DMS153 (cell line): ENCODE measurements at places on chromosomes 1 and 21.

DNA sequence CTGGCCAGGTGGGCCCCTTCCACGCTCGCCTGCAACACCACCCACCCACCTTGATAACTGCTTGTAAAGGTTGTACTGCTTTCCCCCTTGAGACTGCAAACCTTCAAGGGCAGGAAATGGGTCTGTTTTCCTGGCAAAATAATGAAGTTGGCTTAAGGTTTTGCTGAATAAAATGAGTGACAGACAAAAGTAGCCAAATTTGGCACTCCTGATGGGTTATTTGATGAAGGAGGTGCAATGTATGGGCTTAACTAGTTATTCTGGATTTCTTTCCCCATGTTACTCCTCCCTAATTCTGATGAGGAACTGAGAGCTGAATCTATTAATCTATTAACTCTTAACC is 14.6 kb upstream of the HLCS start:
- no peak for DNase-seq

GRCh38 chr1:56070601-56071000 is 508.8 kb downstream of the PLPP3 start:
- no peak for DNase-seq

GRCh38 chr1:86866665-86867064 is 47.3 kb downstream of the SELENOF start:
- DNase-seq: no peak

DNA sequence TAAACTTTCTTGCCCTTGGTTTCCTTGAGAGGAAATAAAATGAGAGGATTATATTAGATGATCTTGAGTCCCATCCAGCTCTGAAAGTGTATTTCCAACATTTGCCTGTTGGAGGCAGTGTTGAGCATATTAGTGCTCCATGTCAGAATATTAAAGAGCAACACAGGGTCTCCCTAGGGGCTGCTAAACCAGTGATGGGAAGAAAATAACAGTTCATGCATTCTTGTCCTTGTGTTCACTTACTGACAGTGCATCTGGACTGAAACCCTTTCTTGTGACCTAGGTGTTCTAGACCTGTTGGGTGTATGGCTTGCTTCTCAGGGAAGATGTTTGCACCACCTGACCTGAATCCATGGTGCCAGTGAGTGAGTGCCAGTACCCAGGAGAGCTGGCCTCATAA is 124.7 kb upstream of the KIAA0040 start:
- DNase-seq: no peak

DNA sequence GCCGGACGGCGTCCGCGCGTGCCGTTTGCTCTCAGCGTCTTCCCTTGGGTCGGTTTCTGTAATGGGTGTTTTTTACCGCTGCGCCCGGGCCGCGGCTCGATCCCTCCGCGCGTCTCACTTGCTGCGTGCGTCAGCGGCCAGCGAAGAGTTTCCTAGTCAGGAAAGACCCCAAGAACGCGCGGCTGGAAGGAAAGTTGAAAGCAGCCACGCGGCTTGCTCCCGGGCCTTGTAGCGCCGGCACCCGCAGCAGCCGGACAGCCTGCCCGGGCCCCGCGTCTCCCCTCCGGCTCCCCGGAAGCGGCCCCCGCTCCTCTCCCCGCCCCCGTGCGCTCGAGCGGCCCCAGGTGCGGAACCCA is 159.8 kb downstream of the RUNX1 start:
- DNase-seq: no peak

GRCh38 chr1:15942661-15943327 is 33.1 kb downstream of the ZBTB17 start:
- no peak for DNase-seq

- DNase-seq: no peak
Observed at GRCh38 chr1:54583871-54584270, 35.8 kb downstream of the ACOT11 start.

- no peak for DNase-seq
Observed at GRCh38 chr1:116242741-116243140, 130.3 kb upstream of the ATP1A1 start.

DNA sequence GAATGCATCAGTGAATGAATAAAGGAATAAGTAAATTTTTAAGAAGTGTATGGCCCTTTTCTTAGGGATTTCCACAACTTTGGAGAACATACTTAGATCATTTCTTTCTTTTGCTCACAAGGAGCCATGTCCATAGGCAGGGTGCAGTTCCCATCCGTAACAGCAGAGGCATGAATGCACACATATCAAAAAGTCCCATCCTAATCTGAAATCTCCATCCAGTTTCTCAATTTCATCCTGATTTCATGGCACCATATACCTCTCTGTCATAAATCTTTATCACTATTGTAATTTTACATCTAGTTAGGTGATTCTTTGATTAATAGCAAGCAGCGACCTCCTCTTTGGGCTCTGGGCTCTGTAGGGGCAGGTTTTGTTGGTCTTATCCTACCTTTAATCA is 359.2 kb downstream of the RRAGC start:
- DNase-seq: no peak

- no peak for DNase-seq
Observed at GRCh38 chr1:5765483-5765882, 226.7 kb downstream of the NPHP4 start.

- DNase-seq: no peak
Observed at GRCh38 chr1:117067533-117068370, 7.6 kb downstream of the TTF2 start.

DNA sequence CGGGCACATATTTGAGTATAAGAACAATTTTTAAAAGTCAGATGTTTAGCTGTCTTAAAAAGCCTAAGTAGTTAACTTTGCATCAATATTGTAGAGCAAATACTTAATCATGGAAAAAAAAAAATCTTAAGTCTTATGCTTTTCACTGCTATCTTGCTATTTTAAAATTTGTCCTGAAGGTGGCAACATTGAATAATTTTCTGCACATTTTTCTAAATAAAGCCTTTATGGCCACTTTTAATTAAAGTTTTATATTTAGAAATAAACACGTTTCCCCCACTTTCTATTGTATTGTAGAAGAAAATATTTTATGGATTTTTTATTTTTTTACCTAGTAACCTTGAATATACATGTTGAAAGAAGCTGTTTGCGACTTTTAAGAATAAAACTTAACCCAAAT is 198.8 kb downstream of the AMY1C start:
- DNase-seq: no peak

- DNase-seq: no peak
Observed at GRCh38 chr1:66244429-66244828, 289.5 kb upstream of the SGIP1 start.

DNA sequence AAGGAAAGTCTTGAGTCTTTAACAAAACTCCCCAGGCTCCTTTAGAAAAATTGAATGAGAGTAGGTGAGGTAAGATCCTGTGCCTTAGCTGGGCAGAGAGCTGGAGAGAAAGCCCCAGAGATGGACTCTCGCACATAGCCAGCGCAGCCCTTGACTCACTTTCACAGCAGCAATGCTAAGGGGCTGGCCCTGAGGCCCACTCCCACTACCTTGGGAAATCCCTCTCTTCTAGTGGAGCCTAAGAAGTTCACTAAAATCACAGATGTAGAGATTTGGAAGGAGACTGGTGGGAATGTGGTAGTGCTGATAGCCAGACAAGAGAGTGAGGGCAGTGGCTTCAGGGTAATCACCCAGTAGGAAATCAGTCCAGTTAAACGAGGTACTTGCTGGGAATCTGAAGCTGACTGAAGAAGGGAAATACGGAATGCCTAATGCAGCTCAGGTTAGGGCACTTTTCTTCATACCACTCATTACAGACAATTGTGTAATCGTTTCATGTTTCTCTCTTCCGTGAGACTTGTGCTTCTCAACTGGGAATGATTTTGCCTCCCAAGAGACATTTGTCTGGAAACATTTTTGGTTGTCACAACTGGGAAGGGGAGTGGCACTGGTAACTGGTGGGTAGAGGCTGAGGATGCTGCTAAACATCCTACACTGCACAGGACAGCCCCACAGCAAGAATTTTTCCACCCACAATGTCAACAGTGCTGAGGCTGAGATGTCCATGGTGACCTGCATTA is 42.4 kb upstream of the LRRC8C start:
- DNase-seq: no peak

DNA sequence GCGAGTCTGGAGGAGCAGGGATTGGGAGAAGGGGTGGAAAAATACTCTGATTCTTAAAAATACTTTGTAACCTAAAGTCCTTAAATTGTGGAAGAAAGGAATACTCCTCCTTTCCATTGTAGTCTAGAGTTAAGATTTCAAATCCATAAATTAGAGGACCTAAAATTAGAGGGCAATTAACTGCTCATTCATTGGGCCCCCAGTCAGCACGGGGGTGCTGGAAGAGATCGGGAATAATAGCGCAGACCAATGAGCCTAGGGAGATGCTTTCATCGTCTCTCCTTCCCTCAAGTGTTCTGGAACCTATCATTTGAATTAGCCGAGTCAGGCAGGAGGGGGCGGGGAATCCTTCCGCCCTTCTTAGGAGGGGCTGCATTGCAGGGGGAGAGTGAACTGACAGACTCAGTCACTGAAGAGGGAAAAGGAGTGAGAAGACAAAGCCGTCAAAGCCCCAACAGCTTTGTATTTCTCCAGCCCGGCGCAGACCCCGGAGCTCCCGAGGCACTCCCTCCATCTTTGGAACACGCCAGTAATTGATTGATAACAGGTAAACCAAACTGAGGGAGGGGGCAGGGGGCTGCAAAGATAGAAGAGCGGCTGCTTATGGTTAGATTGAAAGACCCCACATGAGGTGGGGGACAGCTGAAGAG is at the start of gene MLLT11:
Gene MLLT11, plus strand, starts transcription at position 391 of the 650 bp plus-strand sequence. CDS start 6,828 bp downstream, outside the sequence.
- peak; percentile 67 for DNase-seq

- DNase-seq: no peak
Observed at GRCh38 chr1:18879791-18880309, 20.4 kb upstream of the TAS1R2 start.

DNA sequence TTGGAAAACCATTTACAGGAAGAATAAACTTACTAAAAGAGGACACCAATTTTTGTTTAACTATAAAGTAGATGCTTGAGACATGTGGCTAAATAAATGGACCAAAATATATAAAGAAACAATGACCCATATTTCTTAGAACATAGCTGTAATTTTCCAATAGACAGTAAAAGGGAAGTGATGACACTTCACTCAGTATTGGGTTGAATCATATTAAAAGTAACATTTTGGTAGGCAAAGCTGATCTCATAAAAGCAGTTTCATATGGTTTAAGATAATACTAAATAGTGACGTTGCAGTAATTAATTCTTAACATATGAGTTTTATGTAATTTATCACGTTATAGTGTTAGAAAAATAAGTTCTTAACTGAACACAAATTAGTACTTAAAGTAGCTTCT is 308.9 kb upstream of the RUNX1 start:
- no peak for DNase-seq

- DNase-seq: no peak
Observed at GRCh38 chr1:235130766-235131270, 2.2 kb upstream of the TOMM20 start.

DNA sequence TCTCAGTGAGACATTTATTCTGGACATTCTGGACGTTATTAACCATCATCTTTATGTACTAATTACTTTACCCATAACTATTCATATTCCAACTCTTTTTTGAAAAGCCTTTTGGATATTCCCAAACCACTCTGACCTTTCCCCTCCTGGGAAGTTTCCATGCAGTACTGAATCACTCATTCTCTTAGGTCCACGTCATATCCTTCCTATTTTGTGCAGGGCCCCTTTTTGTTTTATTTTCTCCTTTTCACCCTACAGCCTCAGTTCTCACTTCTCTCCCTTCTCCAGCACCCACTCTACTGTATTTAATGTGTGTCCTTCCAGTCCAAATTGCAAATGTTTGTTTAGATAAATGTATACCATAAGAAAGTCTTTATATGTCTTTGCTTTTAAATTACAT is 16.4 kb upstream of the ATP1A1 start:
- no peak for DNase-seq

GRCh38 chr1:16189003-16189402 is 23.4 kb downstream of the ARHGEF19 start:
- DNase-seq: no peak

DNA sequence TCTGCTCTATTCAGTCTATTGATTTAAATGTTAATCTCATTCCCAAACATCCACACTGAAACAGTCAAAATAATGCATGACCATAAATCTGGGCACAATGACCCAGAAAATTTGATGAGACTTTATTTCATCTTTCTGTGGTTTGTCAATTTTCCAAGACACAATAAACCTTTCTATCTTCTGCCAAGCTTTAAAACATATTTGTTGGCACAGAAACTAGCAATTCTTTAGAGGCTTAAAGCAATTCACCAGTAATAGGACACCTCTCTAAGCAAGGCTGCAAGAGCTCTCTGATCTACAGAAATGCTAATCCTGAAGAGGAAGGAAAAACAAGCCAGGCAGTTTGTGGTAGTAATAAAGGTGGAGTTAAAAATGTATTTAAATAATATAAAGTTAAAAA is 113.7 kb downstream of the FCRL5 start:
- no peak for DNase-seq

DNA sequence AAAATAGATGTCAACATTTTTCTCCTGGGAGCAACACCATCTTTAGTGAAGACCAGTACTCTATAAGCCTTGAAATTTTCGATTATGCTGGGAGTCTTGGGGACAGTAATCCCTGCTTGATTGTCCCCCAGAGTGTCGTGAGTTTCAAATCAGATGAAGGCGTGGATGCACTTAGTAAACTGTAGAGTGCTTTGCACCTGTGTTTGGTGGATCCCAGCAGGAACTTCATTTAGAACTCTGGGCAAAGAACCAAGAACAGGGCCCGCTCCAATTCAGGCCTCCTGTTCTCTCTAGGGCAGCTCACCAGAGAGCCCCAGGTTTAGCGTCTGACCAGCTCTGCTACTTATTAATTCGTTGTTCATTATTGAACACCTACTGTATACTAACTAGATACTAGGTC is 1.5 kb downstream of the GPX7 start:
- DNase-seq: no peak

GRCh38 chr21:25759573-25759972 is 24.8 kb downstream of the GABPA start:
- no peak for DNase-seq

DNA sequence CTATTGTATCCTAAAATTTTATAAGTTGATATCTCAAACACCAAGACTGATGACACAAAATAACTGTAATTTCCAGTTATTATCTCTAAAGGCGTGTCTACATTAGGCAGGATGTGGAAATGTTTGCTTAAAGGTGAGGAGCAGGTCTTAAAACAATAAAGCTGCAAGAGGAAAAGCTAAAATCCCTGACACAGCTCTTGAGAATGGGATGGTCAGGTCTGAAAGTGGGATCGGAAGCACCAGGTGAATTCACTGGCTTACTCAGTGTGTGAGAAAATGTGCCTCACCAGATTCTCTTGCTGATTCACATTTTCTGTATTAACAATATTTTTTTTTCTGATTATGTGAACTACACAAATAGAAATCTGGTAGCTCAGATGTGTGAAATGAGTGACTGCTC is 421.9 kb upstream of the ADAMTS5 start:
- DNase-seq: no peak

DNA sequence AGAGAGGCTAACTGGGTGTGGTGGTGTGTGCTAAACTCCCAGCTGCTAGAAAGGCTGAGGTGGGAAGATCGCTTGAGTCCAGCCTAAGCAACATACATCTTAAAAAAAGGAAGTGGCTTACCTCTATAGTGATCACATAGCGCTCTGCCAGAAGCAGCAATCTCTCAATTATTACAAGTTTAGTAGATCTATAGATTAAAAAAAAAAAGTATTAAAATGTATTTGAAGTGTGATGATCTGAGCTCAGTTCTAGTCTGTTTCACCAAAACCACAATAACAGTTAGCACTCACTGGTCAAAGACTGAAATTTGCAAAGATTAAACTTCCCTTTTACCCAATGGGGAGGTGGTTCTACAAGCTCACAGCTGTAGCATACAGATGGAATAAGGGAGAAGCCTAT is 76.3 kb downstream of the USP24 start:
- DNase-seq: no peak

GRCh38 chr1:183831311-183831710 is 26.4 kb downstream of the RGL1 start:
- peak; percentile 30 for DNase-seq

GRCh38 chr1:21312407-21312992 is 22.2 kb upstream of the ECE1 start:
- DNase-seq: no peak
